Testis (tissue), 5 donors: ENCODE measurements at places on chromosomes 12 and 14. TPM values are rescaled to one million over a fixed set of nuclear protein-coding genes. Genes with fewer than 3 reads are reported as not detected.

GRCh38 chr12:26631846-26632245 lies 201.1 kb downstream of the ITPR2 start:
- DNase-seq, result no peak

- DNase-seq, result no peak
Measured at GRCh38 chr14:52852810-52853521, 61.6 kb upstream of the GNPNAT1 start.

DNA sequence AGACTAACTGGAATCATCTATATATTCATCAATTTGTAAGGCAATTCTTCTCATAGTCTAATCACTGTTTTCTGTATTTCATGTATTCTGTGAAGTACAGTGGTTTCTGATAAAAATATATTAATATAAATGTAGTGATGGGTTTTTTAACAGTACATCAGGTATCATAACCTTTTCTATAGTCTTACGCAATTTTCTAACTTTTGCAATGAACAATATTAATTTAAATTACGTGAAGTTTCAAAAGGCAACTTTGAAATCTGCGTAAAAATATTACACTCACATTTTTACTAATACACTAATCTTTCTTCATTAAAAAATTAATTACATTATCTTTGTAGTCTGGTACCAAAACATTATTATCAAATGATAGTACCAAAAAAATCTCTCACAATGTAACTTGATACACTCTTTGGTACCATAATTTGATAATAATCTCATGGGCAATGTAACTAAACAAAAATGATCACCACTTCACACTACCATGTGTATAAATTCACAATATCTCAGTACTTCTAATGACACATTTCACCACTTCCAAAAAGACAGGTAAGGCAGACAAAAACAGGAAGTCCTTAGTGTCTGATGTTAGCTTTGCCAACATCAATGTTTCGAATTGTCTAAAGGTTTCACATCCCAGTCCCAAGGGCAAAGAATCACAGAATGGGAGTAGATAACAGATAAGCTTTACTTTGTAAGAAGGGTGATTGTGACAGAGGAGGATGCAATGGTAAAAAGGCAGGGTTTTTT lies 8.7 kb downstream of the DNAI7 start:
- no peak for DNase-seq

GRCh38 chr12:94074980-94075629 lies 73.3 kb upstream of the PLXNC1 start:
- DNase-seq, result peak; percentile 61

- DNase-seq, result no peak
Measured at GRCh38 chr14:53879747-53880146, 76.9 kb downstream of the BMP4 start.

DNA sequence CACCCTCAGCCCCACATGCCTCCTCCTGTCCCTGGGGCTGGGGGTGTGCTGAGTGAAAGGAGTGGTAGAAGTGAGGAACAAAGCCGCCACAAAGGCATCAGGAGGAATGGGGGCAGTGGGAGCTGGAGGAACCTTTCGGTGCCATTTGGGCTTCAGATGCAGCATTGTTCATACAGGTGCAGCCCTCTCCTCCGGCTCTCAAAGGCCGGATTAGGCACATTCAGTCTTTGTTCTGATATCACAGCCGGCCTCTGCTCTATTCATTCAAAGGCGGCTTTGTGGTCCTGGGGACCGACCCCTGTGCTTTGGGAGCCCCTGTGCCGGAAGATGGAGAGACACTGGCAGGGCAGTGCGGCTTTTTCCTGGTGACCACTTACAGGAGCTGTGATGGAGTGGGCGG lies 53.2 kb downstream of the SMOC1 start:
- no peak for DNase-seq

DNA sequence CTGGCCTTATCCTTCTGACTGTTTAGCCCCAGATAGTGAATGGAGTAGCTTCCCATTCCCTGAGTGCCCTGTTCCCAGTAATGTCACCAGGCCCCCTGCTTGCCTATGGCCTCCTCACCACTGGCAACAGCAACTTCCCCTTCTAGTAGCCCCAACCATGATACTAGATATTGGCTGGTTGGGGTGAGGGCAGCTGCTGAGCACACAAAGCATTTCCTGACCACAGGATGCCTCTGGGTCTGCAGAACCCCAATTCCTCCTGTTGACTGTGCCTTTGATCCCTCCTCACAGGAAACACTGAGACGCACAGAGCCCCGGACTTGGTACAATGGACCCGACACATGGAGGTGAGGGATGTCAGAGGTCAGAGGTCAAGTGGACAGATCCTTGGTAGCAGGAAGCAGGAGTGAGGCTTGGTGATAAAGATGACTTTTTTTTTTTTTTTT lies 597 bp downstream of the SOAT2 start:
- DNase-seq, result no peak

DNA sequence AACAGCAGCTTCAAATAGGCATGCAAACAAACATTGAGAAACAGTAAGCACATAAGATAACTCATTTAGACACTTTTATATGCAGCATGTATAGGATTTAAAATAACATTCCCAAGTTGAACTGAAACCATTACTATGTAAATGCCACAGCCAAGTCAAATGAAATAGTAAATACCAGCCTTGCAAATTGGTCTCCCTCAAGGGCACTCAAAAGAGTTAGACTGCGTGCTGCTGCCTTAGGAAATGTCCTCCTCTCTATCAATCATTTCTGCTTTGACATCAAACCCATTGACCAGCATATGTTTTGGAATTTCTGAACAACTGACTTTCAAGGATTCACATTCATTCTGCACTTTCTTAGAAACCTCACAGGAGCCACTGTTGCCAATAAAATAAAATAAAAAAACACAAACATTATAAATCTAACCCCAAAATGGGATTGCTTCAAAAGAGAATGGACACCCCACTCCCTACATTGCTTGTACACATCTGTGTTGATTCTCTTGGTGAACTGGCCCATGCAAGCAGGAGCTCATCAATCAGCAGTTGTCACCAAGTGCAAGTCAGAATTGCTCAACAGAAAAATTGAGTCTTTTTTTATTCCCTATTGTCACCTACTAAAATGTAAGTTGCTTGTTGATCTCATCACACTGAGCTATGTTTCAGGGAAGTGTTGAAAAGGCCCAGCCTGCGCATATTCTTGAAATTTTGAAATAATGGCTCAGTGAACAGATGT lies 256.2 kb downstream of the DAD1 start:
- no peak for DNase-seq

DNA sequence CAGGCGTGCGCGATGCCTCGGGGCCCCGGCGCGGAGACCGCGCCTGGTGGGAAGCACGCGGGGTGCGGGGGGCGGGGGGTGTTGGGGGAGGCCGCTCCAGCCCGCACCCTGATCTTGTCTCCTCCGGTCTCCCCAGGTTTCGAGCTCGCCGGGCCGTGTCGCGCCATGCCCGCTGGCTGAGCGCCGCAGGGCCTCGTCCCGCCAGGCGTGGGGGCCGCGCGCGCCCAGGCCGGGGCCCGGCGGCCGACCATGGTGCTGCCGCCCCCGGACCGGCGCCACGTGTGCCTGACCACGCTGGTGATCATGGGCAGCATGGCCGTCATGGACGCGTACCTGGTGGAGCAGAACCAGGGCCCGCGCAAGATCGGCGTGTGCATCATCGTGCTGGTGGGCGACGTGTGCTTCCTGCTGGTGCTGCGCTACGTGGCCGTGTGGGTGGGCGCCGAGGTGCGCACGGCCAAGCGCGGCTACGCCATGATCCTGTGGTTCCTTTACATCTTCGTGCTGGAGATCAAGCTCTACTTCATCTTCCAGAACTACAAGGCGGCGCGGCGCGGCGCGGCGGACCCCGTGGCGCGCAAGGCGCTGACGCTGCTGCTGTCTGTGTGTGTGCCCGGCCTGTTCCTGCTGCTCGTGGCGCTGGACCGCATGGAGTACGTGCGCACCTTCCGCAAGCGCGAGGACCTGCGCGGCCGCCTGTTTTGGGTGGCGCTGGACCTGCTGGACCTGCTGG lies 2.4 kb downstream of the TMEM121 start:
- DNase-seq, result no peak

DNA sequence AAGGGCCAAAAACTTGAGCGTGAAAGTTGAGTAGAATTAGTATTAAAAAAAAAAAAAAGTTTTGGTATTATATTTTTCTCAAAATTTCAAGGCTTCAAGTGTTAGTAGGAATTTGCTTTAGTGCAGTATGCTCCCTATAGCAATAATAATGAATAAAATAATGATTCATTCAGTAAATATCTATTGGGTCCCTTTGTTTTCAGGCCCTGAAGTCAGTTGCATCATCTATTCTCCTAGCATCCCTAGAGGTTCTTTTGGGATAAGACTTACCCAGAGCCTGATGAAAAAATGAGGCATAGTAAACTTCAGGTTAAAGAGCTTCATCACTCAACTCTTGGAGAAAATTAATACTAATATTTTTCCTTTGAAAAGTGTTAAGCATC lies 1.1 kb downstream of the KMT5A start:
- DNase-seq, result no peak

- DNase-seq, result no peak
Measured at GRCh38 chr14:53912021-53912420, 44.6 kb downstream of the BMP4 start.

DNA sequence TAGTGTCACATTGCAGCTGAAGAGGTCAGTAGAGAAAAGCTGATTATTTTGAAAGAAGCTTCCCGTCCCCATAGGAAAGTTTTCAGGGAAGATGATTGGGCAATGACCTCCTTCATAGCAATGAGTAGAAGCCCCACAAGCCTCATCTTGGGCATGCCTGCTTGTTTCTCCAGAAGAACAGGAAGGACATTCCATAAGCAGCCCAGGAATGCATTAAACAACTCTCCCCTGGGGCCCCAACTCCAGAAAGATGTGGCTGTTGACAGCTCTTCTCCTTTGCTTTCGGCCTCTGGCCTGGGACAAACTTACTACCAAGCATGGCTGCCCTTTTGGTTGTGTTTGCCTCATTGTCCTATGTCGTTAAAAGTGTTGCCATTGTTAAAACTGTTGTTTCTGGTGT lies 5.7 kb upstream of the VDR start:
- no peak for DNase-seq

GRCh38 chr12:124745891-124746570 lies 117.6 kb downstream of the SCARB1 start:
- peak; percentile 98 for DNase-seq

- no peak for DNase-seq
Measured at GRCh38 chr12:123100450-123100849, 50.4 kb downstream of the PITPNM2 start.

DNA sequence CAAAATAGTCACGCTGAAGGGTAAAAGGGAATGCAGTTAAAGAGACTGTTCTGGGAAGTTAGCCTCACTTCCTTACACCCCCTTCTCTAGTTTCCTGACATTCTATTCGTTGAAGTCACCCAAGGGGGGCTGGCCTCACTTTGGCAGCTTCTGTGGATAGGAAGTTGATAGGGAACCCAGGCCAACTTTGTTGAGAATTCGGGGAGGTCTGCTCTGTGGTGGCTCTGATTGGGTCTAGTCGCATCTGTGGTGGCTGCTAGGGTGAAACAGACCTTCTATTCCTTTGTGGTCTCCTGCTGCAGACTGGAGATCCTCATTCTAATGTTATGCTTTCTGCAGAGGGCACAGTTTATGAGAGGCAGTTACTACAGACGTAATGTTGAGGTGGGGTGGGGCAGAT lies 28.8 kb upstream of the GZMB start:
- no peak for DNase-seq

GRCh38 chr12:68981516-68981915 lies 48.5 kb upstream of the CPM start:
- DNase-seq, result no peak

- no peak for DNase-seq
Measured at GRCh38 chr12:29807129-29807528, 23.4 kb upstream of the TMTC1 start.

DNA sequence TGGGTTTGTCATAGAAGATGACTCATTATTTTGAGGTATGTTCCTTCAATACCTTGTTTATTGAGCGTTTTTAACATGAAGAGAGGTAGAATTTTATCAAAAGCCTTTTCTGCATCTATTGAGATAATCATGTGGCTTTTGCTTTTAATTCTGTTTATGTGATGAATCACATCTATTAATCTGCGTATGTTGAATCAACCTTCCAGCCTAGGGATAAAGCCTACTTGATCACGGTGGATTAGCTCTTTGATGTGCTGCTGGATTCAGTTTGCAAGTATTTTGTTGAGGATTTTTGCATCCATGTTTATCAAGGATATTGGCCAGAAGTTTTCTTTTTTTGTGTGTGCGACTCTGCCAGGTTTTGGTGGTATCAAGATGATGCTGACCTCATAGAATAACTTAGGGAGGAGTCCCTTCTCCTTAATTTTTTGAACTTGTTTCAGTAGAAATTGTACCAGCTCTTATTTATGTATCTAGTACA lies 602.6 kb downstream of the SNAPC1 start:
- DNase-seq, result no peak

GRCh38 chr14:20498622-20499021 lies 6.7 kb upstream of the RNASE10 start:
- DNase-seq, result no peak

- DNase-seq, result no peak
Measured at GRCh38 chr12:24898185-24898584, 50.7 kb downstream of the BCAT1 start.

DNA sequence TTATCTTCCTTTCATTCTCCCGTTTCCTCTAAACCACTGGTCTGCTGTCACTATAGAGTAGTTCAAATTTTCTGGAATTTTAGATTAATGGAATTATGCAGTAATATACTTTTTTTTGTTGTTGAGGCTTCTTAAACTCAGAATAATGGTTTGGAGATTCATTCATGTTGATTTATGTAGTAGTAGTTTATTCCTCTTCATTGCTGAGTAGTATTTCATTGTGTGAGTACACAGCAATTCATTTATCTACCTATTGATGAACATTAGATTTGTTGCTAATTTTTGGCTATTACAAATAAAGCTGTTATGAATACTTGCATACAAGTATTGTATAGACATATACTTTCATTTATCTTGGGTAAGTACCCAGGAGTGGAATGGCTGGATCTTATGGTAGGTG lies 7.2 kb downstream of the RASSF8 start:
- no peak for DNase-seq

GRCh38 chr12:54689034-54689372 lies 40.8 kb upstream of the DCD start:
- DNase-seq, result no peak

- no peak for DNase-seq
Measured at GRCh38 chr12:69966409-69966808, 141.4 kb downstream of the MYRFL start.

Gene KRT74
- total RNA-seq, result 0.87 TPM

Gene NRIP2
- total RNA-seq, result 2.6 TPM

Gene CIDEB
- 3.8 TPM for total RNA-seq

Gene TMEM132C
- 2.9 TPM for total RNA-seq

Gene WIF1
- total RNA-seq, result 0.87 TPM

Gene ANG
- 28.9 TPM for total RNA-seq
